NCI-H1417 (cell line): ENCODE measurements at places on chromosomes 1 and 21.

- DNase-seq = no peak
These were observed 628.0 kb downstream of the SMYD3 start for GRCh38 chr1:245879091-245879490.

DNA sequence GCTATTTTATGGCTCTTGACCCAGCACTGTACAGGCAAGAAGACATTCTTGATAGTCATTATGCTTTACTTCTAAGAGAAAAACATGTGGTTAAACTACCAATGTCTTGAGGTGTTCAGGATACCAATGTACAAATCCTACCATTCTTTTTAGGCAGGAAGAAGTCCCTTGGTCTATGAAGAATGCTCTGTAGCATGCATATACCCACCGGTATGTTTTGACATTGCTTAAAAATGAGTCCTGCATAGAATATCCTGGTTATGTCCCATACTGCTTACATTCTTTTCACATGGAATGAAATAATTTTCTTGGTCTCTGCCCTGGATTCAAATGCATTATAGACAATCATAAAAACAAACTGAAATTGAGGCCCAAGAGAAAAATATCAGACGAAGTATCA lies 4.8 kb downstream of the KRTAP27-1 start:
- DNase-seq = no peak

DNA sequence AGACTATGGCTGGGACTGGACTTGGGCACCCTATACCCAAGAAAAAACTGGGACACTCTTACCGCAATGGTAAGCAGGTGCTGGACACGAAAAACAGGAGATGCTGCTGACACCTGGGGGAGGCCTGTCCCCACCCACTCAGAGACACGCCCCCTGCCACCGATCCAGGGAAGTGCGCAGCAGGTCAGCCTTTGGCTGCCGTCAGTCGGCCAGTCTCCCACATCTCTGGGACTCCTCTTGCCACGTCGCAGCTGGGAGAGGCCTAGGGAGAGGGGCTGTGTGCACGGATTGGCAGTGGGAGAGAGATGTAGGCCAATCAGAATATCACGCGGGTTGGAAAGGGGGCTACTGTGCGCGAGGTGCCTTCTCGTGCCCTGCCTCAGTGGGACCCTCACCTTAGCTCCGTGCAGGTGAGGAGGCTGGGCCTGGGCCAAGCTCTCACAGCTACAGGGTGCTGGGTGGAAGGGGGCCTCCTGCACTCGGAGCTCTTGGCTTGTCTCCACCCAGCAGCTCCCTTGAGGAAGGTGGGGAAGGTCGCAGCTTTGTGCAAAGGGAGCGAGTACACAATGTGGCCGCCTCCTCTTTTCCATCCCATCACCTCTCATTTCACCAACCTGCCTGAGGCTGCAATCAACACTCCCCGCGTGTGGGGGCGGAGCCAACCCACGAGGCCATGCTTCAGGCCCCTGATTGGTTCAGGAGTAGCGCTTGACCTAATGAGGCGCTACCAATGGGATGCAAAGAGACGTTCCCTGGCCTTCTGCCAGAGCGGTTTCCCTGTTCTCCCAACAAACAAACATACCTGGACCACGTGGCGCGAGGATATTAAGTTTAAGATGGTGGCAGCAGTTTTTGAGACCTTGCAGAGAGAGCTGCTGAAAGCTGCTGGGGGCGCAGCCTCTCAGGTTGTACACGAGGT lies 25.7 kb upstream of the LDLRAP1 start:
- DNase-seq = peak; percentile 7

DNA sequence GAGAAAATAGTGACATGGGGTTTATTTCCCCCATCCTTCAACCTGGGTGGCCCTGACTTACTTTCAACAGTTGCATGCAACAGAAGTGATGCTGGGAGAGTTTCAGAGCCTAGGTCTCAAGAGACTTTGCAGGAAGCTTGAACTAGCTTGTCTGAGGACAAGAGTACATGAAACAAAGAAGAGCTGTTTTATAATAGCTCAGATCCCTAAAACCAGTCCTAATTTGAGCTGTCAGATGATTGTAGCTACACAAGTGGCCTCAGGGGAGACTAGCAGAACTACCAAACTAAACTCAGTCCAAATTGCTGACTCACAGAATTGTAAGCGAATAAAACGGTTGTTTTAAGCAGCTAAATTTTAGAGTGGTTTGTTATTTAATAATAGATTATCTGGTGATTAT lies 17.1 kb downstream of the RC3H1 start:
- DNase-seq = peak; percentile 80

GRCh38 chr1:110481968-110482623 lies 31.1 kb downstream of the PROK1 start:
- DNase-seq = no peak

DNA sequence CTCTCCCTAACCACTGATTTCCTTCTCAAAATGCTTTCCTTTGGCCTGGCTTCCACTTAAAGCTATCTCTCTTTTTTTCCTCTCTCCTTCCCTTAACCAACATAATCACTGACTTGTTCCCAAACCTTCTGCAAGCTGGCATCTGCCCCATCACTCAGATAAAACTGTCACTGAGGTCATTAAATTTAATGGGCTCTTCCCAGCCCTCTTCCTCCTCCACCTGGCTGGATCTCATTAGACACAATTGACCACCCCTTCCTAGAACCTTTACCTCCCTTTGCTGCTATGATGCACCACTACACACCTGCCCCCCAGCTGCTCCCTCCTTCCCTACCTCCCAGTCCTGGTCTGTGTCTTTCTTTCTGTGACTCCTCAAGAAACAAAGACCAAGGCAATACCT lies 44.0 kb upstream of the GJB5 start:
- peak; percentile 49 for DNase-seq

DNA sequence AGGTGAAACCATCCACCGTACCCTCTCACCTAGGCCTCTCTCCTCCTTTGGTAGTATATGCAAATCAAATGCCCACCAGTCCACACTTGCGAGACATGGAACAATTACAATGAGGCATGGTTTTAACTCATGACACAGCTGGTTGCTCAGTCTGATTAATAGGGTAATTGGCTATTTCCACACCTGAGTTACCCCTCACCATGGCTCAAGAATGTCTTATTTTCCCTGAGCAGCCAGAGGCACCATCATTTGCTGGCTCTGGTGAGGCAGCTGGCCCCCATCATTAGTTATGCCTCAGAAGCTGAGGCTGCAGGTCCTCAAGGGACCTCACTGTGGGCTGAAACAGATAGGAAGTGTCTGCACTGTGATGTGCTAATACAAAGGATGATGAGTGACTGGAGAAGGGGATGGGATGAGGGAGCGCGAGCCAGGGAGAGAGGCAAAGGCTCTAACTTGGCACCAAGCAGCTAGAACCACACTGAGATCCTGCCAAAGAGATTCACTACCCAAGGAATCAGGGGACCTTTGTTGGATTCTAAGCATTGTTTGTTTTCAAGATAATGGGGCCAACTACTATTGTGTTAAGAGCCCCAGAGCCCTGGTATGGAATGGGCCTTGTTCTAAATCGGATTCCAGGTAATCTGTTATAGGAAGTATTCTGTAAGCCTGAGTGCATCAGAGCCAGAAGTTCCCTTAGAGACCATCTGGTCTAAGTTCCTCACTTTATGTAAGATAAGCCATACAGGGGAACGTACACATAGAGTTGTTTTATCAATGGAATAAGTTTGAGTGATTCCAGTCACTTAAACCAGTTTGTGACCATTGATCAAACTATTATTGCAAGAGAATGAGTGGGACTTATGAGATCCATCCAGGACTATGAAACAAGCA lies 80.0 kb upstream of the CNTN2 start:
- DNase-seq = peak; percentile 25

DNA sequence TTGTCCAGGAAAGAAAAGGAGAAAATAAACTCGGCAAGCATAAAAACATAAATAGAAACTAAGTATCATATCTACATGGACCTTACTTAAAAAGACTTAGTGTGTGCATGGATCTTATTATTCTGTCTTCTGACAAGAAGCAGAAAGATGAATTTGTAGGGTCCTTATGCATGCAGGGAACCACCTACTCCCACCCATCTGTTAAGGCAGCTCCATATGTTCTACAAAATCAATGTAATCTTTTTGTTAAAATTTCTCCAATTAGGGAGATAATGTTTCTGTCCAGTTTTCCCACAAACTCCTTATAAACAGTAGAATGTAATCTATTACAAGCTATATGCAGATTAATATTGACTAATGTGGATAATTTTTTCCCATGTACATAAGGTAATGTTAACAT lies 13.9 kb upstream of the PTPN14 start:
- no peak for DNase-seq

DNA sequence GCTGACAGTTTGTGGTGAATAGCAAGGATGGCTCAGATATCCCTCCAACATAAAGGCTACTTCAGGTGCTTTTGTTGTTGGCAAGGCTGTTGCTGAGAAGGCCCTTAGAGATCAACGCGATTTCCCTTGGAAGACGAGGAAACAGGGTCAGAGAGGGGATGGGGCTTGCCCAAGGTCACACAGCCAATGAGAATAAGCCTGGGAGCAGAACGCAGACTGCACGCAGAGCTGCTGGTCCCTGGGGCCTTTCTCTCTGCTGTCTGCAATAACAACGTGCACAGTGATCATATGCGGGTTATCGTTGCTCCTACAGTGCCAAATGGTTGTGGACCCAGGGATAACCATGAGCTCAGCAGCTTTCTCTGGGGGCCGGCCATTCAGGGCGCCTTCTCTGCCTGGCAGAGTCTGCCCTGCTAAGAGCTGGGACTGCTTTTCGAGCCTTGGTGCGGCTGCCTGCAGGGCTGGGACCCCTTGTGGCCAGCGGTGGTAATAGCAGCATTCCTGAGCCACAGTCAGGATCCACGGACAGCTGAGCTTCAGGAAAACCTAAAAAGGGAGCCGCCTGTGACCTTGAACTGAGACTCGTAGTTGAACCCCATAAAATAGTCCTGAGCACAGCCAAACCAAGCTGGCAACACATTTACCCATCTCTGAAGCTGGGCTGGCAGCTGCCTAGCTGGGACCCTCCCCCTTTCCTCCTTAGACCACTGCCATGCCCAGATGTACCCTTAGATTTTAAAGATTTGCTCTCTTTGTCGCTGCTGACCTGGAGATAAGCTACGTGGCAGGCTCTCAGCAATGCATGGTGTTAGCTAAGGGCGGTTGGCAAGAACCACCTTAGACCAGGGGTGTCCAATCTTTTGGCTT lies 39.8 kb downstream of the HTR6 start:
- peak; percentile 69 for DNase-seq

- DNase-seq = no peak
These were observed 196.7 kb upstream of the DAB1 start for GRCh38 chr1:57620605-57621004.

- no peak for DNase-seq
These were observed 3.9 kb downstream of the LINGO4 start for GRCh38 chr1:151801310-151801820.

DNA sequence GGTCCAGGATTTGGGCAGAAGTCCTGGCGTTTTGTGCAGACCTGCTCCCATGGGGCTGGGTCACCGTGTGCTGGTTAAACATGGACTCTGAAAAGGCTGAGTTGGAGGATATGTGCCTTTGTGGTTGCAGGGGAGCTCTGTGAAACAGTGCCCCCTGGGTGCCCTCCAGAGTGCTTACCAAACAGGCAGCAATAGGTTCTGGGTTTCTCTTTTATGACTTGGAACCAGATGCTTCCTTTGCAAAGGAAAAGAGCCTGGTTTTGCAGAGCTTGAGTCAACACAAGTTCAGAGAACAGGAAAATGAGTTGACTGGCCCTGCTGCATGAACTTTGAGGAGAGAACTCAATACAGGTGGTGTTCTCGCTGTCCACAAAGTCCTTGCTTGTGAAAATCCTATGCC lies 288.9 kb downstream of the TM2D1 start:
- no peak for DNase-seq

DNA sequence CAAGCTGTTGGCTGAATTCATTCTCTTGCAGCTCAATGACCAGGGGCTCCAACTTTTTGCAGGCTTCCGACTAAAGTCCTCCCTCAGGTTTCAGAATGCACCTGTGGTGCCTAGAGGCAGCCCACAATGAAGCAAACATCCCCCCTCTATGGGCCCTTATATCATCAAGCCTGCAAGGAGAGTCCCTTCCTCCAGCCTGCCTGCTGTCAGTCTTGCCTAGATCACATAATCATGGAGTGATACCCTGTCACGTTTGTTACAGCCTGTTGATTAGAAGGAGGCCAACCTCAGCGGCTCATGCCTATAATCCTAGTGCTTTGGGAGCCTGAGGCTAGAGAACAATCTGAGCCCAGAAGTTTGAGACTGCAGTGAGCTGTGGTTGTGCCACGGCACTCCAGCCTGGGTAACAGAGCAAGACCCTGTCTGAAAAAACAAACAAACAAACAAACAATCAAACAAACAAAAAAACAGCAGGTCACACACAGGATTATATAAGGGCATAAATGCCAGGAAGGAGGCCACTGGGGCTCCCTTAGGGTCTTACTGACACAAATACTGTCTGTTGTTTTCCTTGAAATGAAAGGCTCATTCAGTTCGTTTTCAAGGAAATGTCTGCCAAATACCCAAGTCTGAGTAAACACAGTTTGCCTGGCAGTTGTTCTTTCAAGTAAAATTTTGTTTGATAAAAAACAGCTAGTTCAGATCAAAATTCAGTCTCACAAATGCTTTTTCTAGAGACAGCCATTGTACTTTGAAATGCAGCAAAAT lies 4.7 kb upstream of the SPRR3 start:
- DNase-seq = no peak

DNA sequence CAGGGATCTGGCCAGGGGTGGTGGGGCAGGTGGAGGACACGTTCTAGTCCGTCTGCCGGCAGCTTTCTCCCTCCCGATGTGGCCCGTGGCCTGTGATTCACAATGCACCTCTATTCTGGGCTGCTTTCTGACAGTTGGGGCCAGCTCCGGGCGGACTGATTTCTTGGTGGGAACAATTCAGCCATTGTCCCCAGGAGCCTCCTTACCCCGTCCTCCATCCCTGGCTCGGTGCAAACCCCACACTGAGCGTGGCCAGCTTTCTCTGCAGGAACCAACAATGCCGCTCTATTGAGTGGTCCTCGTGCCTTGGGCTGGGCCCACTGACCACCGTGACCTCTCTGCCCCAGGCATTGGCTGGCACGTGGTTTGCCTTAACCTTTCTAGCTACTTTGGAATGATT lies 29.7 kb downstream of the PADI2 start:
- no peak for DNase-seq

GRCh38 chr1:230632273-230632873 lies 9.9 kb upstream of the COG2 start:
- peak; percentile 14 for DNase-seq

DNA sequence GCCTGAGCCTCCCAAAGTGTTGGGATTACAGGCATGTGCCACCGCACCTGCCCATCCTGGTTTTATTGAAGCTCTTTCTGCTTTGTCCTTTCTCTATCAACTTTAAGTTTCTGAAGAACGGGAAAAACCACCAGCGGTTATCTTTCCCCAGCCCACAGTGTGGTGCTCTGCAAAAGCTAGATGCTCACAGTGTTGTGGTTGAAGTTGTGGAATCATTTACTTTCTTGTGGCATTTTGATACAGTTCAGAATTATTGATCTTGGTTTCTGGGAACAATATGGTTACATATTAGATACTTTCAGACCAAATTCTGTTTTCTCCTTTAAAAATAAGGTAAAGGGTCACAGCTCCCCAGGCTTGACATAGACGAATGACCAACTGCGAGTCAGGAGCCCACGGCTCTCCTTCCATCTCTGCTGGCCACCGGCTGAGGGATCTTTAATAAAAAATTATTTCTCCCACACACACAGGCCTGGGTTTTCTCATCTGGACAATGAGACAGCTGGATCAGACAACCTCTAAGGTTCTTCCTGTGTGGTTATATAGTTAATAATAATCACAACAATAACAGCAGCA lies 385.3 kb downstream of the SETD4 start:
- no peak for DNase-seq

GRCh38 chr1:211352985-211353515 lies 26.4 kb downstream of the TRAF5 start:
- DNase-seq = peak; percentile 33
